ENCODE measurements at places on chromosomes 6 and 20. TPM values are rescaled to one million over a fixed set of nuclear protein-coding genes. Genes with fewer than 3 reads are reported as not detected.
A peak's percentile ranks its signal among the peaks of the same experiment; 100 is the strongest.

DXO gene
- total RNA-seq: 21.9 TPM

BMP6 gene
- under 0.01 TPM for total RNA-seq

LZTS3 gene
- 13.8 TPM for total RNA-seq

EYS gene
- under 0.01 TPM for total RNA-seq

RIPOR3 gene
- 29.3 TPM for total RNA-seq

ZNF334 gene
- 1.9 TPM for total RNA-seq

GNMT gene
- total RNA-seq: 0.32 TPM

KIFC1 gene
- total RNA-seq: 20.0 TPM

RBM12 gene
- total RNA-seq: 56.1 TPM

ZFAND3 gene
- 17.7 TPM for total RNA-seq

HDGFL1 gene
- total RNA-seq: not detected

FAM229B gene
- 18.0 TPM for total RNA-seq

MLN gene
- total RNA-seq: not detected

PHACTR3 gene
- not detected for total RNA-seq

- no peak for DNase-seq
Observed at GRCh38 chr6:81800666-81801065, 48.2 kb upstream of the TENT5A start.

DNA sequence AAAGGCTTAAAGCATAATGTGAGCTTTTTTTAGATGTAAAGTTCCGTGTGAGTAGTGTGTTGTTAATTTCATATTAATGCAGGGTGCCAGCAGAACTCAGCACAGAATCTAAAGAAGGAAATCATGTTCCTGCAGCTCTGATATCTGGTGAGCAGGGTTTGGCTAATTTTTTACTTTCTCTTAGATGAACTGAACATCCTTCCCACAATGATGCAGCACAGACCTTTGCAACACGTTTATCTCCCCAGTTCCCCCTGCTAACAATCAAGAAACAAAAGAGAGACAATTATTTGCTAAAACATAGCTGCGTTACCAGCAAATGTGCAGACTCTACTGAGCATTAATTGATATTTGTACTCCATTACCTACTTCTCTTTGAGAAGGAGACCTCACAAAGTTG, 39.1 kb upstream of the ATXN1 start:
- no peak for DNase-seq

GRCh38 chr6:100670056-100670455, 205.3 kb upstream of the SIM1 start:
- no peak for DNase-seq

DNA sequence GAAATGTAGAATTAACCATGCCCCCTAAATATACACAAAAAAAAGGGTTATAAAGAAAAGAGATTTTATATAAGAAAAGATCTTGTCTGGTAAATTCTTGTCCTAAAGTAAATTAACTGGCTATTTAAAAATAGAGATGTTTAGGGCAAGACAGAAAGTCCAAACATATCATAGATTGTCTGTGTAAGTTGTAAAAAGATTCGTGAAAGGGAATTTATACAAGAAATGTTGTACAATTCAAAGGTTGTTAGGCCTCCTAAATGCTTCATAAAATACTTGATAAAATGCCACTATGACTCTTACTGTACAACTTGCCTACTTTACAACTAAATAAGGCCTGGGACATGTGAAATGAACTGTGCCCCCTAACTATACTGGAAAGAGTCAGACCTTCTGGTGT, 21.9 kb upstream of the AGPAT4 start:
- DNase-seq: no peak

DNA sequence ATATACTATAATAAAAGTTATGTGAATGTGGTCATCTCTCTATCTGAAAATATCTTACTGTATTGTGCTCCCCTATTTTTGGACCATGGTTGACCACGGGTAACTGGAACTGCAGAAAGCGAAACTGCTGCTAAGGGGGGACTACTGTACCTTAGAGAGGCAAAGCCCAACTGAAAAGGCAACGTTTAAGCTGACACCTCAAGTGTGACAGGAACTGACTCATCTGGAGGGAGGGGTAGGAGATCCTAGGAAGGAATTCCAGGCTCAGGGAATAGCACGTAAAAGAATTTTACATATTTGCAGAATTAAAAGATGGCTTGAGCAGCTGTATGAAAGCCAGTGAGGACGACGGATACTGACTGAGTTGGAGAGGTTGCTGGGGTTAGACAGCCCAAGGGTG, 34.8 kb downstream of the ELOVL2 start:
- peak; percentile 62 for DNase-seq

- DNase-seq: no peak
Observed at GRCh38 chr6:906920-907319, 214.0 kb upstream of the EXOC2 start.

GRCh38 chr6:152941746-152942145, 41.1 kb downstream of the FBXO5 start:
- DNase-seq: no peak

DNA sequence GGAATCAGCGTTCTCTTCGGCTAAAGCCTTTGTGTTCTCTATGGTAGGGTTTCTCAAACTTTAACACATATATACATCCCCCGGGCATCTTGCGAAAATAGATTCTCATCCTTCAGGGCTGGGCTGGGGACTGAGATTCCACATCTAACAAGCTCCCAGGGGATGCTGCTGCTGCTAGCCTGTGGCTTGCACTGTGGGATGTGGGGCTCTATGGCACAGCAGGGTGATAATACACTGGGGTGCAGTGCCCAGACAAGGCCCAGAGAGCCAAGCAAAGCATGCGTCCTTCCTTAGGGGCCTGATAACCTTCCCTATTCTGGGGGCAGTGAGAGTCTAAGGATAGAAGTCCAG, 102.0 kb downstream of the LAMP5 start:
- DNase-seq: no peak

DNA sequence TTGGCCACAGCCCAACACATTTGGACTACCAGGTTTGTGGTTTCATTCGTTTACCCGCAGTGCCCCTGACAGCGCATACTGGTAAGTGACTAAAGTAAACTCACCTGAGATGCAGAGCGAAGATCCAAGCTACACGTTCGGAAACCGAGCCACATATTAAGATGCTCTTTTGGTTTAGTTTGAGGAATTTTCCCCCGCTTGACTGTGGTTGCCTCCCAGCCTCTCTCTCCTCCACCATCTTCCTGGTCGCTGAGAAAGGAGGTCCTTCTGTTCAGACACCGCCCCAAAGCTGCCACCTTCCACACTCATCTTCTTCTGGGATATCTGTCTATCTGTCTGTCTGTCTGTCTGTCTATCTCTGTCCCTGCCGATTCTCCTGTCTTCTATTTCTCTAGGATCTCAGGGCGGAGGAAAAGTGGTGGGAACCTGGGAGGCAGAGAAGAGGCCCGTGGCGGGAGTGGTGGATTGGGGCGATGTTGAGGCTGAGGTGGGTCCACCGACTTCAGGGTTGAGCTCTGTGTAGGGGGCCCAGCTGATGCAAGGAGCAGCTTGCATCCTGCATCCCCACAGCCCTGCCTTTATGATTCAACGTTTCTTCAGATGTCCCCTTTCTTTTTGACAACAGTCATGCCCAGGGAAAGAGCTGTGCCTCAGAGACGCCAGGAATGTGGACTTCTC, 196.9 kb upstream of the ZNF184 start:
- DNase-seq: no peak

DNA sequence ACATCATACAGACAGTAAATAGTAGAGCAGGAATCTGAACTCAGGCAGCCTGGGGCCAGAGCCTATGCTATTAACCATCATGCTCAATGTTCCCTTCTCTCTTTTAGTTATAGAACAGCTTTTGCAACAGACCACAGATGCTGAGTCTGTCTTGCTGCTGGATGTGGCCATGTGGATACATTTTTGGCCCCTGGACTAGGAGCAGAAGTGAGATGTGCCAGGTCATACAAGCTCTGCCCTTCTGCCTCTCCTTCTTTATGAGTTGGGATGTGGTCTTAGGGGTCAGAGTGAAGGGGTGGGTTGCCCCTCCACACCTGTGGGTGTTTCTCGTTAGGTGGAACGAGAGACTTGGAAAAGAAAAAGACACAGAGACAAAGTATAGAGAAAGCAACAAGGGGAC, 14.6 kb upstream of the AARS2 start:
- no peak for DNase-seq

DNA sequence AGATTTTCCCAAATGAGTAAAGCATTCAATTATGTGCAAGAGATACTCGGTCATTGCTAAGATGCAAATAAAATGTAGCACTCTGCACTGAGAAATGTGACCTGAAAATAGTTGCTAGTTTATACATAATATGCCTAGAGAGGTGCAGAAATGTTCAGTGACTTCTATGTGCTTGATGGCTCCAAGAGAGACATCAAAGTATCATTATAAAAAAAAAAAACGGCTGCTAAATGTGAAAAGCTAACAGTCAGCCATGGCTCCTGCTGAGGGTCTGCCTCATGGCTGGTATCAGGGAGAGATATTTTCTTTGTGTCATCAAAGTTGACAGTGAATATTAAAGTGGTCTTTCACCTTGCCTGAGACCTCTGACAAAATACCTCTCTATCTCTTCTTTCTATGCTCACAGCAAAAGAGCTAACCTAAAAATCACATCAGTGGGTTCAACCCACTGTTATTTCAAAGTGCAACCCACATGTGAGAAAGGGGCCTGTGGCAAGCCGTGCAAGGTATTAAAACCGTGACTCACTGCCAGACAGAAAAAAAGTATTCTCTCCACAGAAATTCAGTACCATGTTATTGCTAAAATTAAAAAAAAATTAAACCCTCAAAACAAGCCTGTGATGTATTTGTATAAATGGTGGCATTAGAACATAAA, 259.0 kb downstream of the HIVEP2 start:
- DNase-seq: no peak

- DNase-seq: no peak
Observed at GRCh38 chr20:32623667-32624157, 38.6 kb upstream of the NOL4L start.

DNA sequence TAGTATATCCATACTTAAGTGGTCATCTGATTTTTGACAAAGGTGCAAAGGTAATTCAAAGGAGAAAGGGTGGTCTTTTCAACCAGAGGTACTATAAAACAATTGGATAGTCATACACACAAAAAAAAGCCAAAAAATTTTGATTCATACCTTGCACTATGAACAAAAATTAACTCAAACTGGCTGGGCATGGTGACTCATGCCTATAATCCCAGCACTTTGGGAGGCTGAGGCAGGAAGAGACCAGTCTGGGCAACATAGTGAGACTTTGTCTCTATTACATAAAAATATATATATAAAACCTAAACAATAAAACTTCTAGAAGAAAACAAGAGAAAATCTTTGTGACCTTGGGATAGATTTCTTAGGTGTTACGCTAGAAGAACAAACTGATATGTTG, 43.8 kb upstream of the ADIG start:
- DNase-seq: no peak

GRCh38 chr6:154277629-154278017, 79.0 kb downstream of the IPCEF1 start:
- no peak for DNase-seq

DNA sequence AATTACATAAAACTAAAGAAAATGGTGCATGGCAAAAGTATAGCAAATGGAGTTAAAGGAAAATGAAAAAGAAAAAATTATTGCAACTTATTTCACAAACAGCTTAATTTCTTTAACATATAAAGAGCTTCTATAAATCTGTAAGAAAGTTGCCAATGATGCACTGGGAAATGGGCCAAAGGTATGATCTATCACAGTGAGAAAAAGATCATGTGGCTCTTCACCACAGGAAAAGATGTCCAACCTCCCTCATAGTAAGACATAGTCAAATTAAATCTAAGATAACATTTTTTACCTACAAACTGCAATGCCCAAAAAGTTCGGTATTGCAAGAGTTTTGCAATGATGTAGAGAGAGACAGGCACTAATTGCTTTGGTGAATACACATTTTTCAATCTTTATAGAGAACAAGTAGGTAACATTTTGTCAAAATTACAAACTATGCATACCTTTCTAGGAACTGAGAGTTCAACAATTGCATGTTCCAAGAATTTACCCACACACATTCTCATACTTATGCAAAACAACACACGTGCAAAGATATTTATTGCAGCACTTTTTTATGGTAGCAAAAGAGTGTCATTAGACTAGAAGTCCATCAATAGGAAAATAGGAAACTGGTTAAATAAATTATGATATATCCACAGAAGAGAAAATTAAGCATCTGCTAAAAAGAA, 372.6 kb downstream of the QKI start:
- no peak for DNase-seq

GRCh38 chr6:152625213-152625612, 11.9 kb downstream of the SYNE1 start:
- no peak for DNase-seq

DNA sequence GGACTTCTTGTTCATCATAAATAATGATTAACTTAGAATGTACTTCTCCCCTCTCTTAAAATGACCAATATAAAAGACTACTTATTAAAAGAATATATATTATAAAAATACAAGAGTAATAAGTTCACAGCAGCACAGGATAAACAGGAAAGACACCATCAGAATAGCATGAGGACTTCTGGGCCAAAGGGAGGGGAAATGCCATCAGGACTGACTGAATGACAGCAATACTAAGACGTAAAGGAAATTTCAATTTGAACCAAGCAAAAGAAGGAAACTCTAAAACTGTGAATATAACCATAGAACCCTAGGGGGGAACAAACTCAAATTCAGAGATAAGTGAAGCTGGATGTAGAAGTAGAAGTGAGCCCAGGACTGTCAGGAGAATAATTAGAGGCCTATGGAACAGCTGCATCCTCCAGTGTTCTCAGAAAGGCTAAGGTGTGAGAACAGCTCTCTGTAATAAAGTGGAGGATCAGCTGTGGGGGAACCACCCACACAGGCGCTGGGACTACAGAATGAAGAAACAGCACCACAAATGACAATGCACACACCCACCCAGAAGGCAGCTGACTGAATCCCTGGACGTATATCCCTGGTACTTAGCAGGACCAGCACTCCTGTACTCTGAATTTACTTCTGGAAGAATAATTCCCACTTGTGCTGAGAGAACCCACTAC, 37.8 kb downstream of the ZHX3 start:
- no peak for DNase-seq

- peak; percentile 63 for DNase-seq
Observed at GRCh38 chr6:125009578-125009977, 47.3 kb downstream of the RNF217 start.

GRCh38 chr20:57142667-57143066, 123.8 kb downstream of the BMP7 start:
- no peak for DNase-seq

DNA sequence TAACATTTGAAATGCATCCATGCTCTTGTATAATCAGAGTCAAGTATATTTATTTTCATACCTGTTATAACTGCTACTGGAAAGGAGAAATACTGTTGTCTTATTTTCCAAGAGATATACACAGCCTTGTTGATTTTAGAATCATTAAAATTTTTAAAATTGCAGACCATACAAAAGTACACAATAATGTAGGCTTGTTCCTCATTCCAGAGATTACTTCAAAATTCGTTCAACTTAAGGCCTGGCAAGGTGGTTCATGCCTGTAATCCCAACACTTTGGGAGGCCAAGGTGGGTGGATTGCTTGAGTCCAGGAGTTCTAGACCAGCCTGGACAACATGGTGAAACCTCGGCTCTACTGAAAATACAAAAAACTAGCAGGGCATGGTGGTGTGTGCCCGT, 6.1 kb downstream of the RNF114 start:
- no peak for DNase-seq

All from fibroblast of villous mesenchyme (primary cell).